ENCODE measurements at places on chromosomes 13 and 19.

- no peak for DNase-seq
These were observed 29.2 kb downstream of the SHANK1 start for GRCh38 chr19:50690439-50690838.

GRCh38 chr19:2233601-2234280 is 2.4 kb downstream of the PLEKHJ1 start:
- DNase-seq = no peak

- no peak for DNase-seq
These were observed 122.3 kb downstream of the PCCA start for GRCh38 chr13:100211016-100211710.

DNA sequence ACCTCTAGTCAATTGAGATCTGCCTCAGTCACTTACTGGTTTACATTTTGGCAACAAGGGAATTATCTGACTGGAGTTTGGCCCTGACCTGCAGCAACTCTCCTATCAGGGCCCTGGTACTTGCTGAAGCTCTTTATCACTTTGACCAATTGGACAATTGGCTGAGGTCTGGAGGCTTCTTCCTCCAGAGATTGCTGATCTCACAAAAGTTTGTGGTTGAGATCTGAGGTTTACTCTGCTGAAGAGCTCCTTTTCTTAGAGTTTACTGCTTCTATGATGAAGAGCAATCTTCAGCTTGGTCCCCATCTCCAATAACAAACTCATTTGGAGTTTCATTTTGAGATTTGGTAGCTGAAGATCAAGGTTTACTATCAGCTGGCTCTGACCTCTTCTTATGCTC is 276.9 kb upstream of the SGCG start:
- no peak for DNase-seq

DNA sequence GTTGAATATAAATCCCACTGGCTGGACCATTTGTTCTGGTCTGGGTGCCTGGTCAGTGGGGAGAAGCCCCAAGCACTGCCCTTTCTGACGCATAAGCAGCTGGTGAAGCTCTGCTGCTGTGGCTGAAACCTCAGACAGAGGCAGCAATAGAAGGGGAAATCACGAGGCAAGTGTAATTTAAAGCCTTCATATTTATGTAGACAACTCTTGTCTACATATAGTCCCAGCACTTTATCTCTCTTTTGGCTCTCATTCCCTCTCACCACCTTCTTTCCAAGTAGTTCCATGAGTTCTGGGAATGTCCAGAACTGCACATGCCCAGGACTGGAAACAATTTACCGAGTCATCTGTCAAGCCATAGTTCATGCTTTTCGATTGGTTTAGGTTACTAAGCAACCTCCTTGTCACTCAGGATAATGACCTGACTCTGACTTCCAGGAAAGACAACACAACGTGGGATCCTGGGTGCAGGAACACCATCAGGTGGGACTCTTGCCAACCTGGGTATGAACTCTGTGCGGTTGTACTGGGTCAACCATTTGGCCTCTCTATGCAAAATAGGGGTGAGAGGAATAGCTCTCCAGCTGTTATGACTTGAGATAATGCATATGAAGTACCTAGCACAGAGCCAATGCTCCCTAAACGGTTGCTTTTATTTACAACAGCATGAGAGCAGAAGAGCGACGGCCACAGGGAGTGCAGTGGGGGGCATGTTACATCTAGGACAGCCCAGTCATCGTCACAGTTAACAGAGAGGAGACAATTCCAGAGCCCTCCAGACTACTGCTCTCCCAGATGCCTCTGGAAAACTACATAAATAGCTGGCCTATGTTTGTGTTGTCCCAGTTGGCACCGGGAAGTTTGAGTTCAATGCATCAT is 321.9 kb downstream of the FOXO1 start:
- DNase-seq = peak; percentile 22

- no peak for DNase-seq
These were observed 5.4 kb upstream of the VSTM2B start for GRCh38 chr19:29520390-29520789.
